ENCODE measurements at places on chromosomes 12 and 14.

DNA sequence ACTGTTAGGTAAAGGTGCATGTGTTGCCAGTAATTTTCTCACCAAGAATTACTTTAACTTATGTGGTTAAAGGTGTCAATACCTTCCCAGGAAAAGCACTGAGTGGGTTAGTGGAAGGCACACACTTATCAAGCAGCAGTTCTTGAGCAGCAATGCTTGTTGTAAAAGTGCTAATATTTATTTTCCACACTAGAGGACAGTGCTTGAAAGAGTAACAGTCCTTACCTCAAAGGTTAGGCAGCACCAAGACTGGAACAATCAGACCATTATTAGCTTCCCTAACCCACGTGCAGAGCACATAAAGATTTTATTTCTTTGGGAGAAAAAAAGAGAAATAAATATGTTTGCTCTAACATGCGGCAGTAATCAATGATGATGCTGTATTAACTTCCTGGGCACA is 48.8 kb upstream of the KRR1 start:
- DNase-seq: no peak

GRCh38 chr12:120012067-120012621 is 23.1 kb downstream of the BICDL1 start:
- DNase-seq: peak; percentile 6

DNA sequence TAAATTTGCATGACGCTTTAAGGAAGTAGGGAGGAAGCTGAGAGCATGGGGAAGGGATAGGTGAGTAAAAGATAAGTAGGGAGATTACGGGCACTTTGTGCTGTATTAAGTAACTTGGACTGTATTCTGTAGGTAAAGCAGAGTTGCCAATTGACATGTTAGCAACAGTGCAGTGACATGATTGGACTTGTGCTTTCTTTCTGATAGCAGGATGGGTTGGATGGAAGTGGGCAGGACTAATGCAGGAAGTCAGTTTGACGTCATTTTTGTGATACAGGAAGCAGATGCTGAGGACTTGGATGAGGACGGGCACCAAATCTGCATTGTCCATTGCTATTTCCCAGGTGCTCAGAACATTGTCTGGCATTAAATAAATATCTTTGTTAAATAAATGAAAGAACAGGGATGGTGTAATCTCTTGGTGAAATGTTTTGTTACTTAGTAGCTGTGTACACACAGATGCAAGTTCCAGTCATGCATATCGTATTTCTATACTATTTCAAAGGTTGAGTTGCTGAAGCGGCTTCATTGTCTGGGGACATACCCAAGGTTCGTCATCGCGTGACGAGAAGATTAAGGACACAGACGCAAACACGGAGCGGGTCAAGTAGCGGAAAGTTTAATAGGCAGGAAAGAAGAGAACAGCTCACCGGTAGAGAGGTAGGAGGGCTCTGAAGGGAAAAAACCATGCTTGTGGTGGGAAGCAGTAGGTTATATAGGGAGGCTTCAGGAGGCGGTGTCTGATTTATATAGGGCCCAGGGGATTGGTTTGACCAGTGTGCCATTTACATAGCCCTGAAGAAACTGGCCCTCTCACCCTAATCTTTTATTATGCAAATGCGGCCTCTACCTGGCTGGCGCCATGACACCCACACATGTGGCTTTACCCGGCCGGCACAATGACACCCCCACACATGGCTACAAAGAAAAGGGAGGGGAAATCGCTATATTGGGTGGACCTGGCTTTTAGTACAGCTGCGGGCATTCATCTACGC is 30.7 kb downstream of the GUCY2C start:
- DNase-seq: peak; percentile 11

GRCh38 chr12:123388951-123389559 is 5.1 kb downstream of the KMT5A start:
- DNase-seq: peak; percentile 48

DNA sequence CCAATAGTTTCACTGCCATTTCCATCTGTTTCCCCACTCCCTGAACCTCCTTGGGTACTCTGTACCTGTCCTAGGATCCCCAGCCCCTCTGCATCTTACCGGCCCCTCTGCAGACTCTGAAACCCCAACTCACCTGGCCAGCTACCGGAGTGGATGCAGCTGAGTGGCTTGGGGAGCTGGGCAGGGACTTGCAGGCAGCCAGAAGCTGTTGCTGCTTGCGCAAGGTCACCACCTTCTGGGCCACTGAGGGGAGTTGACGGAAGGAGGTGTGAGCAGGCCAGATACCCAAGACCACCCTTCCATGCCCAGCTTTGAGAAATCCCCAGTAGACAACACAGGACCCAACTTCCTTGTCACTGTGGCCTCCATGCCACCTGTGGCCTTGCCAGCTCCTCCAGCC is 6.3 kb downstream of the AGAP2 start:
- DNase-seq: no peak

DNA sequence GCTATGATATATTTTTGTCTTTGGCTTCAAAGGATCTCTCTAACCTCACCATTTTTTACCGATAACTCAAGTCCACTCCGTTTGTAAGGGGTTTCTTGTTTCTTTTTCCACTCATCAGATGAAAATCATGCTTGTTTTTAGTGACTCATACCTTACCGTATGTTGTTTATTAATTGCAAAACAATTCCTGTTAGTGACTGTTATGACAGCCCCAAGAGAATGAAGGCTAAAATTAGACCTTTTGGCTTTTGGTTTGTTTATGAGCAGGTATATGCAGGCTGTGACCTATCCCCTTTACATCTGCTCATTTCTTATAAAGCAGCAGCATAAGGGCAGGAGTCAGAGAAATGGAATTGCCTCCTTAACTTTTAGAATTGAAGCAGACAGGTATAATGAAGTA is 319.8 kb downstream of the CEP128 start:
- DNase-seq: no peak

GRCh38 chr12:94245631-94246383 is 97.4 kb downstream of the PLXNC1 start:
- DNase-seq: no peak

- DNase-seq: no peak
Observed at GRCh38 chr12:1744932-1745331, 54.1 kb downstream of the ADIPOR2 start.

DNA sequence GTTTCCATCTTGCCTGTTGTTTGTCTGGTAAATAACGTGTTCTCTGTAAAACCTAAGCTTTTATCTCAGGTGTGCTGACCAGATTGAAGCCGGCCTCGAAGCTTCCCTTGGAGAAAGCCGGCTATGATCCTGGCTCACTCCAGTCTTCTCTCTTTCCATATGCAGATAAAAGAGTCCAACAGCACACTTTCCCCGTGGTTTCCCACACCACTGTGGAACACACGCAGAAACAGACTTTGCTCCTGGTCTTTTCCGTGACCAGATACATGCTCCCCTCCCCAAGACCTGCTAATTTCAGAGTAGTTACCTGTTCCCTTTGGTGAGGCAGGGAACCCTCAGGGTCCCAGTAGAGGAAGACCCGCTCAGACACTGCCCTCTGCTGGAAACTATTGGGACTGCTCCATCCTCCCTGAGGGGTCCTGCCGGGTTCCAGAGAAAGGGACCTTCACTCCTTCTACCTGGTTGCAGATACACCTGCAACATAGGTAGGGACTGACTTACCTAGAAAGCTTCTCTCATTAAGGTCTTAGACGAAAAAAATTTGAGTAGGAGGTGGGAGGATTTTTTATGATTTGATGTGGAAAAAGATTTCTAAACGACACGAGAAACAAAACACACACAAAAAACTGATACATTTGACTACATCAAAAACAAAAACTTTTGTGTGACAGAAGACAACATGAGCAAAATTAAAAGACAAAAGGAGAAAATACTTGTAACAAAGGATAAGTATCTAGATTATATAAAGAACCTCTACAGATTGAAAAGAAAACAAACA is 415.4 kb upstream of the CCDC196 start:
- peak; percentile 17 for DNase-seq

DNA sequence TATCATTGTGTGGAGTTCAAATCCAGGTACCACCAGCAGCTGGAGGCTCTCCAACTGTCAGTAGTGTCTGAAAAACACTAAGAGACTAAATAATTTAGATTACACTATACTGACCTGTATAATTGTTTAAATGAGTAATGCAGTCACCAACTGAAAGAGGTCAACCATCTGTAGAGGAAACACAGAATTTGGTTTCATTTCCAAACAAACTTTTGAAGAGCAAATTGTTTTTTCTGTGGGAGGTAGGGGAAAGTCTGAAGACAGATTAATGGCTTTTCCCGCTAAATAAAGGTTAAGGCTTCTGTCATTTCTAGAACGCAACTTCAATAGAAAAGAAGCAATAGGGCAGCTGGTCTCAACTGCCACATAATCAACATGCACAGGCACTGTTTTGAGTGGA is 462.6 kb downstream of the PRKD1 start:
- DNase-seq: no peak

- DNase-seq: no peak
Observed at GRCh38 chr14:99524804-99525698, 43.8 kb downstream of the CCNK start.

GRCh38 chr14:65753061-65753460 is 340.5 kb downstream of the FUT8 start:
- DNase-seq: no peak
